Aorta (tissue), 5 donors: ENCODE measurements at places on chromosomes 6 and 20.
A peak's percentile ranks its signal among the peaks of the same experiment; 100 is the strongest.

DNA sequence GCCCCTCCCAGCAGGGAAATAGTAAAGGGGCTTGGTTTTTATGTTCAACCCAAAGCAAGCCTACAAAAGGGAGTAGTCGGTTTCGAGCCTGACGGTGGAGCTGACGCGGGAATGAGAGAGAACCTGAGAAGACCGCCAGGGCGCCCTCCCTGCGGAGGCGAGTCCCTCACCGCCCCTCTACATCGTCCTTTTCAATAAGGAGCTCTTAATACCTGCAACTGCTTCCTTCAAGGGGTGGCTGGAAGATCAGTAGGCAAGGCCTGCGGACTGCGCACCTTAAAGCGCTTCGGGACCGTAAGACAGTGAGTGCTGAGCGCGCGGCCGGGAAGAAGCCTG lies 709 bp upstream of the ZNF76 start:
- peak overlapping the region; percentile 77 for H3K4me3 ChIP-seq
- no peak overlapping the region for H3K27ac ChIP-seq
- H3K27me3 ChIP-seq: no peaks in the 10 kb centered on the region
- no peaks in the 10 kb centered on the region for H3K4me1 ChIP-seq
- DNase-seq: no peak
- no peaks in the 10 kb centered on the region for H3K36me3 ChIP-seq

- no peaks in the 10 kb centered on the region for H3K36me3 ChIP-seq
- DNase-seq: no peak
- no peaks in the 10 kb centered on the region for H3K27me3 ChIP-seq
- peaks cover under 1% of the 10 kb centered on the region for H3K4me1 ChIP-seq
- no peak overlapping the region for H3K27ac ChIP-seq
Observed at GRCh38 chr6:109048176-109048575, 46.5 kb downstream of the SESN1 start.

GRCh38 chr6:107714104-107714503 lies 110.0 kb downstream of the SCML4 start:
- H3K27me3 ChIP-seq: no peaks in the 10 kb centered on the region
- H3K36me3 ChIP-seq: no peaks in the 10 kb centered on the region
- DNase-seq: no peak
- H3K27ac ChIP-seq: no peak overlapping the region
- no peak overlapping the region for H3K4me3 ChIP-seq
- no peaks in the 10 kb centered on the region for H3K4me1 ChIP-seq

DNA sequence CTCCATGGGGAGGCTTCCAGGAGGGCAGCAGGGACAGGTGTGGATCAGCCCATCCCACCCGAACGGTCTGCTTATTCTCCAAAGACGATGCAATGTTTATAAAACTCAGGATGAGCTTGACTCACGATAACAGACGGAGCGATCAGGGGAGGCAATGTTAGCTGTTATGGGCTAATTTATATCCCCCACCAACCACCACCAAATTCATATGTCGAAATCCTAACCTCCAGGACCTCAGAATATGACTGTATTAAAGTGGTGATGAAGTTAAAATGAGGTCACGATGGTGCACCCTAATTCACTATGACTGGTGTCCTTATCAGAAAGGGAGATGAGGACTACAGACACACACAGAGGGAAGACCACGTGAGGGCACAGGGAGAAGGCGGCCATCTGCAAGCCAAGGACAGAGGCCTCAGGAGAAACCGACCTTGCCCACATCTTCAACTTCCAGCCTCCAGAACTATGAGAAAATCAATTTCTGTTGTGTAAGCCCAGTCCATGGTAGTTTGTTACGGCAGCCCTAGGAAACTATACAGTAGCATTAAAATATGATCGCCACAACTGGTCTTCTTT lies 7.0 kb downstream of the ADTRP start:
- no peak for DNase-seq
- H3K4me3 ChIP-seq: no peak overlapping the region
- H3K27me3 ChIP-seq: no peaks in the 10 kb centered on the region
- no peaks in the 10 kb centered on the region for H3K4me1 ChIP-seq
- H3K36me3 ChIP-seq: no peaks in the 10 kb centered on the region

DNA sequence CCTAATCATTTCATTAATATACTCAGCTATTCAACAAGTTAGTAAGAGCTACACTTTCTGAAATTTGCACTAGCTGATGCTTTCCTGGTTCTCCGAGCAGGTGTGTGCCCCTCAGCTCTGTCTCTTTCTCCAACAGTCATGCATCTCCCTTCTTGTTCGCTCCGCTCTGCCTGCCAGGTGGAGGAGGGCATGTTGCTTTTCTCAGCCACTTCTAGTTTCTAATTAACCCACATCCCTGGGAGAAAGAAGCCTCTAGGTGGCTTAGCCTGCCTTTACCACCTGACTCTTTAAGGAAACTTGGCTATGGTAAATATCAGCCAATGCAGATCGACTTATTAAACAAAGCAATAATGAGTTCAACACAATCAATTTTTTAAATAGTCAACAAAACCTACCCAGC lies 34.2 kb downstream of the LRFN2 start:
- H3K4me3 ChIP-seq: no peak overlapping the region
- no peak overlapping the region for H3K27ac ChIP-seq
- H3K36me3 ChIP-seq: no peaks in the 10 kb centered on the region
- no peak for DNase-seq
- H3K4me1 ChIP-seq: no peaks in the 10 kb centered on the region
